ENCODE measurements at places on chromosomes 7 and 10.
A peak's percentile ranks its signal among the peaks of the same experiment; 100 is the strongest.

GRCh38 chr7:27840313-27840712 lies 100.4 kb downstream of the TAX1BP1 start:
- H3K4me3 ChIP-seq, result no peak overlapping the region
- no peaks in the 10 kb centered on the region for H3K27me3 ChIP-seq
- no peaks in the 10 kb centered on the region for H3K4me1 ChIP-seq
- no peak overlapping the region for H3K27ac ChIP-seq
- no peak for DNase-seq

- H3K36me3 ChIP-seq, result no peaks in the 10 kb centered on the region
- no peaks in the 10 kb centered on the region for H3K27me3 ChIP-seq
- no peak overlapping the region for H3K27ac ChIP-seq
- no peak for DNase-seq
- H3K4me1 ChIP-seq, result no peaks in the 10 kb centered on the region
Observed at GRCh38 chr10:131573256-131573655, 261.7 kb upstream of the TCERG1L start.

DNA sequence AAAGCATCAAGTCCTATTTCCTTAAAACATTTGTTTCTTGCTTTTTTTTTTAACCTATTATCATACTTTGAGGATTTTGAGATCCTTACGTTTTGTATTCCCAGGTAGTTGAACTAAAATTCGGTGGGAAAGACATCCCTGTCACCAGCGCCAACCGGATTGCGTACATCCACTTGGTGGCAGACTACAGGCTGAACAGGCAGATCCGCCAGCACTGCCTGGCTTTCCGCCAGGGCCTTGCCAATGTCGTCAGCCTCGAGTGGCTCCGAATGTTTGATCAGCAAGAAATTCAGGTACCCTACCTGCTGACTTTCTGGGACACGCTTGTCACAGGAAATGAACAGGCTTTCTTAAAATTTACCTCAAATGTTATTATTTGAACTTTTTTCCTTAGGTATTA lies 83.0 kb upstream of the DNAJB6 start:
- no peak overlapping the region for H3K4me3 ChIP-seq
- H3K27me3 ChIP-seq, result no peaks in the 10 kb centered on the region
- no peak overlapping the region for H3K27ac ChIP-seq
- no peaks in the 10 kb centered on the region for H3K4me1 ChIP-seq
- H3K36me3 ChIP-seq, result peaks cover 93% of the 10 kb centered on the region
- DNase-seq, result no peak

- H3K27ac ChIP-seq, result no peak overlapping the region
- no peaks in the 10 kb centered on the region for H3K36me3 ChIP-seq
- H3K4me1 ChIP-seq, result no peaks in the 10 kb centered on the region
- no peak for DNase-seq
Observed at GRCh38 chr10:114632869-114633715, 25.0 kb downstream of the ABLIM1 start.

DNA sequence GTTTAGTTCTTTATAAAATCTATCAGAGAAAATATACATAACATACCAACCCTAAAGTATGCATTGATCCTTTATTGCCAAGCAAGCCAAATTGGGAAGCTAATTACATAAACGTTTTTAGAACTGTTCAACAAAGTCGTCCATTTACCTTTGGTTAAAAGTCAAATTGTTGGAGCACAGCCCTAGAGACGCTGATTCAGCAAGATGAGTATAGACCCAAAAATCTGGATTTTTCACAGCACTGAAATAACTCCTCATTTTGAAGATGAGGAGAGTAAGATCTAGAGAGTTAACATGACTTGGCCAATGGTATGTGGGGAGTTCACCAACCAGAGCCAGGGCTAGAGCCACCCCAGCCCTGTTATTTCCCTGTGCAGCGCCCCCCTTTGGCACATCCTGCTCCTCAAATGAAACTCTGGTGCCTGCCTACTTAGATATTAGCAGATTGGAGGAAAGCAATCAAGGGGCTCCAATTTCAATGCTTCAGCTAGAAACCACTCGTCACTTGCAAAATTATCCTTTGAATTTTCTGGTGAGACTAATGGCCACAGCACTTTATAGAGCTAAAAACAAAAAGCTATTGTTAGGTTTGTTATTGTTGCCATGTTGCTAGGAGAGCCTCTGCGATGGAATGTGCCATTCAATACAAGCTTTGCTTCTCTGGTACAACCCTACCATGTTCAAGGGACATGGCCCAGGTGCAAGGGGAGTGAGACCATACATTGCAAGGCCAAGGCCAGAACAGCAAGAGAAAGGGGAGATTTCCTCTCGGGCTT lies 132.6 kb upstream of the ZEB1 start:
- no peaks in the 10 kb centered on the region for H3K27me3 ChIP-seq
- H3K4me1 ChIP-seq, result 0 out of 2 replicates have a peak, but pooled peaks cover 2% of the 10 kb centered on the region
- peak overlapping the region; percentile 34 for H3K27ac ChIP-seq
- no peak for DNase-seq
- no peak overlapping the region for H3K4me3 ChIP-seq
- H3K36me3 ChIP-seq, result peaks cover 53% of the 10 kb centered on the region

DNA sequence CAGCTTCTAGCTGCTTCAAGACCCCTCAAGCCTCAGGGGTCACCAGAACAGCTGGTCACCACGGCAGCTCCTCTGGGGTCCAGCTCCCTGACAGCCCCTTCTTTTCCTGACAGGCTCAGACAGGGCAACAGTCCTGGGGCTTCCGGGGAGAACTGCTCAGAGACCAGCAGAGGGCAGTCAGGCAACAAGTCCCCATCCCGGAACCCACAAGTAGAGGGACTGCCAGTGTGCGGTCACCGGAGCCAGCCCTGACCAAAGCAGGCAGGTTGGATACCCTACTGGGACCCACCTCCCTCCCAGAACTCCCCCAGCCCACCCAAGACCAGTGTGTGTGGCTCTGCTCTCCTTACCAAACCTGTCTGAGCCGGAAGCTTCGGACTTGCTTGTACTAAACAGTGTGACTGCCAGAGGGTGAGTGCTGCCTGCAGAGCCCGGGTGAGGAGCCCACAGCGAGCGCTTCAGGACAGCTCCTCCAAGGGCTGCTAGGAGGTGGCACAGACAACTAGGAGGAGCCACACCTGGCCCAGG lies 40.3 kb downstream of the YKT6 start:
- DNase-seq, result peak; percentile 63
- H3K36me3 ChIP-seq, result no peaks in the 10 kb centered on the region
- no peak overlapping the region for H3K27ac ChIP-seq
- H3K27me3 ChIP-seq, result peaks cover 3% of the 10 kb centered on the region

DNA sequence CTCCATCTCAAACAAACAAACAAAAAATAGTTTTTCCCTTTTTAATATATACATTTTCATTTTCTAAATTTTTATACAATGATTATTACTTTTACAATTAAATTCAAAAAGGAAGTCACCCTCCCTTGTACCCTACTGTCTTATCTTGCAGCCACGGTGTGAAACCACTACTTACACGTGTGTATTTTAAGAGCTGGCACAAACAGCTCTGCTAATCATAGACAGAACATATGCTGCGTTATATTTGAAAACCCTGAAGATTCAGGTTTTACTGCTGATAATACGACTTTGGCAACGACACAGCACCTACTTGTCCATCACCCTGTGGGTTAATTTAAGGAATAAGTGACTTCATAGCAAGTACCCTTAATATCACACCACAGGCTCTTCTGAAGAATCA lies 991 bp downstream of the ANKRD61 start:
- peaks cover 82% of the 10 kb centered on the region for H3K36me3 ChIP-seq
- no peak for DNase-seq
- H3K4me3 ChIP-seq, result no peak overlapping the region
- H3K4me1 ChIP-seq, result no peaks in the 10 kb centered on the region

DNA sequence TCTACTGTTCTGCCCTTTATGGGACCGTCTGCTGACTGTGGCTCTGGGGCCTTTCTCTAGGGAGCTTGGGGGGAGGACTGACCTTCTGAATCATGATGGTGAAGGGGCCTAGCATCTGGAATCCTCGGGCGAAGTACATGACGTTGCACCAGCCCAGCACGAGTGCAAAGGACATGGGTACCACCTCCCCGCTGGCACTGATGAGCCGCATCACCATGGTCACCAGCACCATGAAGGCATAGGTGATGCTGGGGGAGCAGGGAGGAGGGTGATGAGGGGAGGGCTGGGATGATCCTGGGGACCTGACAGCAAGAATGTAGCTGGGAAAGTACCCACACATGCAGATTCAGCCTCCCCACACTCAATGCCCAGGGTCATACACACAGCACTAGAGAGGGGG lies 11.1 kb downstream of the TRPV6 start:
- H3K4me3 ChIP-seq, result no peak overlapping the region
- H3K27me3 ChIP-seq, result no peaks in the 10 kb centered on the region
- DNase-seq, result no peak
- H3K36me3 ChIP-seq, result peaks cover 43% of the 10 kb centered on the region
- no peak overlapping the region for H3K27ac ChIP-seq

DNA sequence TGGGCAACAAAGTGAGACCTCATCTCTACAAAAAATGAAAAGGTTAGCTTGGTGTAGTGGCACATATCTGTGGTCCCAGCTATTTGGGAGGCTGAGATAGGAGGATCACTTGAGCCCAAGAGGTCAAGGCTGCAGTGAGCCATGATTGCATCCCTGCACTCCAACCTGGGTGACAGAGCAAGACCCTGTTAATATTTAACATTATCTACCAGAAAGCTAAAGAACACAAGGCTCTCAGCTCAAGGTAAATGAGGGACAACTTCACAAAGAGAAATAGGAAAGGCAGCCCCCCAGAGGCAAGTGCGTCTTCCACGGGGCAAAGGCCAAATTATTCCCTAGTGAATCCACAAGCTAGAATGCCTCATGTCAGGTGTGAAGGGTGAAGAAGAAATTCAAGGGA lies 109.6 kb upstream of the PFKP start:
- H3K27me3 ChIP-seq, result no peaks in the 10 kb centered on the region
- H3K4me3 ChIP-seq, result no peak overlapping the region
- DNase-seq, result no peak
- H3K36me3 ChIP-seq, result no peaks in the 10 kb centered on the region
- H3K27ac ChIP-seq, result no peak overlapping the region
- no peaks in the 10 kb centered on the region for H3K4me1 ChIP-seq

GRCh38 chr10:127203067-127203466 lies 6.7 kb upstream of the INSYN2A start:
- H3K36me3 ChIP-seq, result no peaks in the 10 kb centered on the region
- no peaks in the 10 kb centered on the region for H3K4me1 ChIP-seq
- H3K27me3 ChIP-seq, result no peaks in the 10 kb centered on the region
- H3K4me3 ChIP-seq, result no peak overlapping the region
- H3K27ac ChIP-seq, result no peak overlapping the region

- H3K4me1 ChIP-seq, result no peaks in the 10 kb centered on the region
- H3K4me3 ChIP-seq, result no peak overlapping the region
- H3K27me3 ChIP-seq, result no peaks in the 10 kb centered on the region
- no peak for DNase-seq
Observed at GRCh38 chr7:48643431-48644013, 280.8 kb upstream of the CDC14C start.

GRCh38 chr7:142790056-142790455 lies 19.3 kb downstream of the PRSS2 start:
- H3K27ac ChIP-seq, result peak overlapping the region; percentile 97
- H3K36me3 ChIP-seq, result peaks cover 68% of the 10 kb centered on the region
- no peaks in the 10 kb centered on the region for H3K27me3 ChIP-seq
- peak; percentile 57 for DNase-seq
